Muscle of leg (tissue), 16 donors: ENCODE measurements at places on chromosomes 2 and 18. TPM values are rescaled to one million over a fixed set of nuclear protein-coding genes. Genes with fewer than 3 reads are reported as not detected.

DNA sequence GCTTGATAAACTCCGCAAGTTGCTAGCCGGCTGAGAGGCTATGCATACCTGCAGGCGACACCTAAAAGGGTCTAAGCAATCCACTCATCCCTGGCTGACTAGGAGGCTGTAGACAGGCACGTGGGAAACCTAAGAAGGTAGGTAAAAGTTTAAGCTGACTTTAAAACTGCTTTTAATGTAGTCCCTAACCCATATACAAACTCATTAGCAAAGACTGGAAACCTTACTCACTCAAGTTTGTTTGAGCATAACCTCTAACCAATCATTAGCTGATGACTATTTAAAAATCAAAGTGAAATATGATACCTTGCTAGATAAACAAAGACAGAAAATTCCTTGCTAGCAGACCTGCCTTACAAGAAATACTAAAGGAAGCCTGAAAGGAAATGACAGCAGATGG lies 106.4 kb downstream of the EXOC6B start:
- DNase-seq = no peak

Gene ACTG2
- polyA plus RNA-seq = 8.1 TPM

DNA sequence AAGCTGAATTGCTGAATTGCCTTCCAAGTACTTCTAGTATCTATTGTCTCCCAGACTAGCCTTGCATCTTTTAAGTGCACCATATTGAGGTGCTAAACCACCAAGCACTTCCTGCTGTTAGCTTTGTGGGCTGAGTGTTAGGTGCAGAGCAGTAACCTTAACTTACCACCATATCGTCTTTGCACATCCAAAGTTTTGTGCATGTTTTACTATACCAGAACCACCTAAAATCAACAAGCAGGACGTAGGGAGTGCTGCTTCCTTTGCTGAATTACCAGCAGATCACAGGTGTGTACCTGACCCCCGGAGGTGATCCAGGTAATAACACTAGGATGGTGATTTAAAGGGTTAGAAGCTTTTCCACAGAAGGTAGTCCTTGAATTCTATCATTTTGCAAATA lies 359.9 kb upstream of the HNRNPA3 start:
- no peak for DNase-seq

- DNase-seq = peak; percentile 93
Measured at GRCh38 chr2:226984750-226985582, 149.1 kb downstream of the RHBDD1 start.

- peak; percentile 5 for DNase-seq
Measured at GRCh38 chr2:158228943-158229508, 127.3 kb downstream of the UPP2 start.

Gene SCN7A
- polyA plus RNA-seq = 83.2 TPM

DNA sequence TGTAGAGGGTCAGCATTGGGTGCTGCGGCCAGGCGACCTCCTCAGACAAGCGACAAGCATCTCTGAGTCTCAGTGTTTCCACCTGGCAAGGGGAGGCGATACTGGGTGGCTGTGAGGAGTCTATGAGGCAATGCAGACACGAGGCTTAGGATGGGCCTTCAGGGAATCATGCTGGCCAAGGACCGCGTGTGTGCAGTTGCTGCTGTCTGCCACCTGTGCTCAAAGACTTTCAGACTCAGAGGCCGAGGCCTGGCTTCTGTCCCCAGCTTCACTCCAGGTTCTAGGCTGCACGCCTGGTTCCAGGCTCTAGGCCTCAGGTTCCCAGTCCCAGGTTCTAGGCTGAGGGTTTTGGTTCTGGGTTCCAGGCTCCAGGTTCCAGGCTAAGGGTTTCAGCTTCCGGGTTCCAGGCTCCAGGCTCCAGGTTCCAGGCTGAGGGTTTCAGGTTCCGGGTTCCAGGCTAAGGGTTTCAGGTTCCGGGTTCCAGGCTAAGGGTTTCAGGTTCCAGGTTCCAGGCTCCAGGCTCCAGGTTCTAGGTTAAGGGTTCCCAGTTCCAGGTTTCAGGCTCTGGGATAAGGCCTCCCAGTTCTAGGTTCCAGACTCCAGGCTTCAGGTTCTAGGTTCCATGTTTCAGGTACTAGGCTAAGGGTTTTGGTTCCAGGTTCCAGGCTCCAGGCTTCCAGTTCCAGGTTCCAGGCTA lies 14.8 kb downstream of the LRRFIP1 start:
- peak; percentile 29 for DNase-seq

- peak; percentile 25 for DNase-seq
Measured at GRCh38 chr18:24530630-24531111, 70.2 kb downstream of the HRH4 start.

- DNase-seq = peak; percentile 50
Measured at GRCh38 chr2:112686348-112687217, 34.2 kb upstream of the NT5DC4 start.

- no peak for DNase-seq
Measured at GRCh38 chr18:50981381-50981780, 13.5 kb downstream of the ELAC1 start.

- DNase-seq = no peak
Measured at GRCh38 chr2:176421297-176422050, 152.2 kb downstream of the MTX2 start.

DNA sequence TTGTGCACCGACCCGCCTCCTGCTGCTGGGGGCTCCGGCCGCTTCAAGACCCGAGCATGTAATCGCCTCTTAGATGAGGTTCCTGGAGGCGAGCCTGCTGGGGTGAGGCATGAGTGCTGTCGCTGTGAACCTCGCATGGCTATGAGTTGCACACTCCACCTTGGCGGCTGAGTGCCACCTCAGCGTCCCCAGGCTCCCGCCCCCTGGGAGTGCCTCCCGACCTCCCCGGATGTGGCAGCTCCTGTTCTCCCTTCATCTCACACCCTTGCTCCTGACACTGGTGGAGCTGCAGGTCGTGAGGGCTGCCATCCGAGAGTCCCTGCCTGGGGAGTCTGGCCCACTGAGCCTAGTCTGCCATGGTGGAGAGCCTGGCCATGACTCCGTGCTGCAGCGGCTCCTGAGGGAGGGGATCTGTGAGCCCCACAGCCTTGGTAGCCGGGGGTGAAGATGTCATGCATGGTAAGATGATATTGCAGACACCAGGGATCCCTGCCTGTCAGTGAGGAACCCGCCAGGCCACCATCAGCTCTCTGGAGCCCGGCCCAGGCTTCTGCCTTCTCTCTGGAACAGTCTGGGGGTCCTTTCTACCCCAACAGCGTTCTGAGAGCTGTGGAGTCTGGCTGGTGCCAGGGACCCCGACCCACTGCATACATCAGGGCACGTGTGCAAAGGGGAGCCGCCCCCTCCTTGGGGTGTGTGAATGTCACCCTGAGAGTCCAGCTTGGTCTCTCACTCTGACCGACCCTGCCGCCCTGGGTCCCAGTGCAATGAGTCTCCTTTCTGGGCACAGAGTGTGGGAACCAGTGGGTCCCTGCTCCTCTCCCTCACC lies 61.6 kb upstream of the HS6ST1 start:
- no peak for DNase-seq

Gene IL1R2
- 0.17 TPM for polyA plus RNA-seq

DNA sequence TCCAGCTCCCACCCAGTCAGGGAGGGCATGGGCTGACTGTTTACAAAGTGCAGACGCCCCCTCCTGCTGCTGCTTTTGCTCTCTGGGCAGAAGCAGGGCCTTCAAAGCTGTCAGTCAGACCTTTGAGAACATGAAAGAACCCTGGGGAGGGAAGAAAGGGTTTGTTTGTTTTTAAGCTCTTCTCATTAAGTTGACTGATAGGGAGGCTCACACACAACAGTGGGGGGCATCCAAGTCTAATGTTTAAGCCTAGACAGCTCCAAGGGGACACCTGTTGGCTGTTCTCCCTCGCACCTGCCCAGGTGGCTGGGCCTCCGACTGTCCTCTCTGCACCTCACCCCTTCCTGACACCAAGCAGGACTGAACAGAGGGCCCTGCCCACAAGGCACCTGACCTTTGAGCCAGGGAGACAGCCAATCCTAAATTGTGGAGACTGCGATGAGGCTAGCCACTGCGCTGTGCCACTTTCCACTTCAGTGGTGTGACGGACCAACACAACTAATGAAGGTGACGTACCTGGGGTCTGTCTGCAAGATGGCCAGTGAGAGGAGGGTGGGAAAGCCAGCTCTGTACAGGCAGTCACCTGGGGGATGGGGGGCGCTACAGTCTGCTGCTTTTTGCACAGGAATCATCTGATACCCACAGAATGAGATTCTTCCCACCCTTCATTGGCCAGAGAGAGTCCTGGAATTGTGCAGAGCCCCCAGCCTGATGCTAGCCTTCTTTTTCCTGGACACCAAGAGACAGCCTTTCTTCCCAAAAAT lies 16.3 kb downstream of the ST6GAL2 start:
- no peak for DNase-seq

GRCh38 chr2:104425850-104426595 lies 427.9 kb upstream of the POU3F3 start:
- no peak for DNase-seq

GRCh38 chr2:161088658-161089350 lies 71.4 kb upstream of the TANK start:
- no peak for DNase-seq

GRCh38 chr18:37900326-37900725 lies 334.7 kb upstream of the CELF4 start:
- no peak for DNase-seq

DNA sequence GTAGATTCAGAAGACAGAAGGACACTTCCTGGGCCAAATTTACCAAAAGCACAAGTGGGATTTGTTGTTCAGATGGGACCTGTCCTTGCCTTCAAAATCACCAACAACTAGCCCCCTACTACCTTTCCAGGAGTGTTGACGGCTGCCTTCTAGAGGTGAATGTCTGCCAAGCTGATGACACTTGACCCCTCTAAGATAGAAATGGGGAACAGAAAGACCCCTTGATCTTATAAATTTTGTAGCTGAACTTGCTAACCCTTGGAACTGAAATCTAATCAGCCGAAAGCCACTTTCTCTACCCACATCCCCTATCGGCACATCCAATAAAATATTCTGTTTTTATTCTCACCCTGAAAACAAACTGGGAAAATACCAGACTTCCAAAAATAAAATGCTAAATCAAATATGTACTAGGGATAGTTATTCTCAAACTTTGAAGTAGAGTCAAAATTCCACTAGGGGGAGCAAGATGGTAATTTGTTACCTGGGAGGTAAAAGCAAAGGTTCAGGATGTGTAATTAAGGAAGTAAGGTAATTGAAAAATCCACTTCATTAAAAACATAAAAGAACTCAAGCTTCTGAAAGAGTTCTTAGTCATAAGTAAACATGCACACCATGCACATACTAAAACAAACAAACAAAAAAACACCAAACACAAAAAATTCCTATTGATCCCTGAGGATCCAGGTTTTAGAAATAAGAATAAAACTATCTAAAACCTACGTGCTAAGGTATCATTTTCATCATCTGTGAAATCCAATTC lies 119.2 kb downstream of the ANKRD44 start:
- peak; percentile 58 for DNase-seq

DNA sequence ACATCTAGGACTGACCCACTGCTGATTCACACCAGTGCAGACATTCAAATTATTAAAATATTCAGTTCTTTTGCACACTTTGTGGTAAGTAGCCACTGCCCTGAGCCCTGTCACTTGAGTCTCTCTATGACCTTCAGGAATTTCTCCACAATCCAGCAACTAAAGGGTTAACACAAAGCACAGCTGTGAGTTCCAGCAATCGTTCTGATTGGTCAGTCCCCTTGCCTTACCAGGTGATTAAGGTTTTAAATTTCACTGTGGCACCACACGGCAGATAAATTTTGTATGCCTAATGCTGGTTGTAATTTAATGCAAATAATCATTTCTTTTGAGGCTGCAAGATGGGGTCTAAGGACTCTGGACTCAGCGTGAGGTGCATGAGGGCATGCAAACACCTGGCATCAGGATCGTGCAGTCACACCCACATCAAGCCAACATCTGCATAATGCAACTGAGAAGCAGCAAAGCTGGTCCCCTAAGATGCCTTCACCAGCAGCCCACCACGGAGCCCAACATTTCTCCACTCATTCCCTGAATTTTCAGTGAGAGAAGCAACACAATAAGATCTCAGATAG lies 36.6 kb downstream of the SLC14A1 start:
- DNase-seq = no peak

DNA sequence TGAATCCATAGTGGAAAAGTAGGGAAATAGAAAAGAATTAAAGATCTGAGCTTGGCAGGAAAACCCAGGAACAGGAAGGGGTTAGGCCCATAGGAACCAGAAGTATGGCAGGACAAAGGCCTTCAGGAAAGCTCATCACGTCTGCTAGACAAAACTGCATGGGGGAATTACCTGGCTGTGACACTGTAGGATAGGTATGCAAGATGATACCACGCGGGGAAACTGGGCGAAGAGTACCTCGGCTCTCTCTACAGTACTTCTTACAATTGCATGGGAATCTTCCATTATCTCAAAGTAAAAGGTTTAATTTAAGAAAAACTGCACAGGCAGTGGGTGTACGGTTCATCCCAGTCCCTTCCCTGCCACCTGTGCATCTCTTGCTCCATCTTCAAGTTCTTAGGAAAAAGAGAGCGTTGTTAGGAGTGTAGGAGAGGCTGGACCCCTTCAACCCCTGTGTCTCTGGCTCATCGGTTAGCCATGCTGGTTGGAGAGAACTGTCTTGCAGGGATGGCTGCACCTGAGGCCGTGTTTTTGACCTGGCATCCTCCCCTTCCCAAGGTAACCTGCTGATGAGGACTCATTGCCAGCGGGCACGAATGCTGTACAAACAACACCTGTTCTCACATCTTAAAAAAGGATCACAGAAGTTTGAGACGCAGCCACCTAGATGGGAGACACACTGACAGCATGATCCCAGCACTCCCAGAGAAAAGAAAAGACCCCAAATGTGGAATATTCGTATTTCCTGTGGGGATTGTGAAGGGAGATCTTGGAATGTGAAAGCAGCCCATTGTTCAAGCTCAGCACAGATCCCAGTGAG lies 120.5 kb upstream of the COPS8 start:
- no peak for DNase-seq

DNA sequence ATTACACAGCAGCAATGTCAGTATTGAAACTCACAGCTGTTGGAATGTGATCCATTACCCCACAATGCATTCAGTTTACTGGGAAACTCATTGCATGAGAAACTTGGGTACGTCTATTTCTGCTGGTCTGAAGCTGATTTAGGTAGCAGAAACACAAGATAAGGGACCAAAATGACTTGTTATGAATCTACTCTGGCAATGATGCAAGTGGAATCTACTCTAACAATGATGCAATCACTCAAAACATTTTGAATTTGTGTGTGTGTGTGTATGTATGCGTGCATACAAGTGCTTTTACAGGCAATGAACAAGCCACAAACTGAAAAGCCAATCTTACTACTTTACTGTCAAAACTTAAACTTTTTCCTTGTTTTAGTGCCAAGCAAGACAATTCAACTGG lies 406.7 kb downstream of the ADCYAP1 start:
- no peak for DNase-seq

DNA sequence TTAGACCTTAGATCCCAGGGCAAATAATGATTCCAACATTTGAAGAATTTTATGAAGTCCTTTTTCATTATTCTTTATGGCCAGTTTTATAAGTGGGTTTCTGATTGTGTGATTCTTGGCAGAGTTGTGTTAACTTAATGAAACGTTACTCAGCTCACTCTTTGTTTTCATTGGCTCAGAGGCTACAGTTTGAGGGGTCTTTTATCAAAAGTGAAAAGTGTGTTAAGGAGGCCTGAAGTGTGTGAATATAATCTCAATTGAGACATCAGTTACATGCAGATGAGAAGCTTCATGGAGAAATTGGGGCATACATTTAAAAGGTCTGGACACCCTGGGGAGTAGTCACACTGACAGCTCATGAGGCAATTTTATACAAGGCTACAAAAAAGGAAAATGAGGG lies 74.6 kb downstream of the ASXL3 start:
- no peak for DNase-seq
